ENCODE measurements at places on chromosomes 4 and X.

DNA sequence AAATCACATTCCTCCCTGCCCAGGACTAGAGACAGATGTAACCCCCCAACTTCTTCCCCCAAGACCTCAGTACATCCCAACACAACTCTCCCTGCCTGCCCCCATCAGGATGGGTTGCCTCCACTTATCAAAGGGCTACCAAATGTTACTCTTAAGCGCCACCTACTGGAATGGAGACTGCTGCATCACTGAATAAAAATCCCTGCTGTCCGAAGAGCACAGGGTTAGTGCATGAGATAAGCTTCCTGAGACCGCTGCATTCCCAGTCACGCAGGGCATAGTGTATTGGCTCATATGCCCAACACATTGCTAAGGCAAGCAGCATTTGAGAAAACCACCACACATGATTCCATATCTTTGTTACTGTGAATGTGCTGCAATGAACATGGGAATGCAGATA is 544.5 kb downstream of the PPP4R3C start:
- no peak for DNase-seq

- DNase-seq = no peak
Measured at GRCh38 chrX:127708155-127708554, 344.0 kb downstream of the ACTRT1 start.

- no peak for DNase-seq
Measured at GRCh38 chr4:56755901-56756300, 65.6 kb downstream of the SPINK2 start.

GRCh38 chr4:159487284-159487747 is 384.4 kb downstream of the RAPGEF2 start:
- DNase-seq = peak; percentile 75

DNA sequence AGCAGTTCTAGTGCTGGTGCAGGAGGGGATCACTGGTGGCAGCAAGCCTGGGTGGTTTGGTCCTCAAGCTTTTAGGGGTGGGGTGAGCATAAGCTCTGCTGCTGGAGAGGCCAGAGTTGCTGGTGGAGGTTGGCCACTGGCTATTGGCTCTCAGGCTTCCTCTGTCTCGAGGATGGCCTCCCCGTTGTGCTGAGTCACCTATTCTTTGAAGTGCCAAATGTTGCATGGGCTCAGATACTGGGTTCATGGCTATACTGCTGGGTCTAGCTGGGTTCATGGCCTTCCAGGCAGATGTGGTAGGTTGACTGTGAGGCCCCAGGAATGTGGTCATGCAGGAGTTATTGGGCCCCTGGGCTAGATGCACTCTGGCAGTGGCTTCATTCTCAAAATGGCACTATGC is 466.3 kb downstream of the NAF1 start:
- DNase-seq = no peak

- no peak for DNase-seq
Measured at GRCh38 chr4:83858131-83858530, 322.2 kb downstream of the GPAT3 start.

DNA sequence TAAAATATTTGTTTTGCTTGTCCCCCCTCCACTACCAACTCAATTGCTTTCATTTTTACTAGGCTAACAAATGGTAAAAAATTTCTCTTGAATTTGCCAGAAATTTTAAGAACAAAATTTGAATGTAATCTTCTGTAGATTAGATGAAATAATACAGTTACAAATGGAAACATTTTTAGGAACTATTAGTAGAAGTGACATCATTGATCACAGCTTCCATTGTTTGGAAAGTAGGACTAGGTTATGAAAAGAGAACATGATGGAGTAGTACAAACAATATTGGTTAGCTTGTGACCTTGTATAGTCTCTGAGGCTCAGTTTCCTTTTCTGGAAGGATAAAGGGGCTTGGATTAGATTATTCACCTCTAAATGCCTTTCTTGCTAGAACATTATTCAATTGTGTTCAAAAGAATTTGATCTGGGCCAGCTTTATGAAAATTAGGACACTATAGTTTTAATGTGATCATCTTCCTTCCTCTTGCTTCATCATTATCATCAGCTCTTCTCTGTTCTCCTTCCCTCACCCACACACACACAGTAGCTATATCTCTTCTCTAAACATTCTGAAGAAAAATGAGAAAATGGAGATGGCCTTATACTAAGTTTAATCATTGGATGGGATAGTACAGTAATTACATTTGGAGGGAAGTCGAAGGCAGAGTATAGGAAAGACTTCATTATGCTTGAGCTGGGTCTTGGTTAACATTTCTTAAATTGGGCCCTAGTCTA is 9.9 kb downstream of the MTMR1 start:
- DNase-seq = no peak

DNA sequence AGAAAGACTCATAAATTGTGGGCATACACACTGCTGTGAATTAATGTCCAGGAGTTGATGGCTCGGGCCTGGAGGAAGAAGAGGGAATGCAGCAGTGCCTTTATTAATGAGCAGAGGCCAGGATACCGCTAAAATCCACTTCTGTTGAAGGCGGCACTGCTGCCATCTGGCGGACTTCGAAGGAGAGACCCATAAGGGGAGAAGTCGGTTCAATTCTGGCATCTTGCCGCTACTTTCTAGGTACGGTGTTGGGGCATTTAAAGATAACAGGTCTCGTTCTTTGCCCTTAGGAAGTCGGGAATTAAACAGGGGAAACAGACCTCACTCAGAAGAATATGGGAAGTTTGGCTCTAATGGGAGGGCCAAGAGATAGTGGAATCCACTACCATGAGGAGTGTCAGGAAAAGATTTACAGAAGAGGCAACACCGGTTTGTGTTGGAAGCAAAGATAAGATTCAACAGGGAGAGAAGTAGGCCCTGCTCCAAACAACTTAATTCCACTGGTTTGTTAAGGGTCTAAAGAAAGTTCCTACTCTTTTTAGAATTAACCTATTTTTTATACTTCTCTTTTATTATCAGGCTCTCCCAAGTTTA is 133.6 kb upstream of the GIMD1 start:
- peak; percentile 77 for DNase-seq

DNA sequence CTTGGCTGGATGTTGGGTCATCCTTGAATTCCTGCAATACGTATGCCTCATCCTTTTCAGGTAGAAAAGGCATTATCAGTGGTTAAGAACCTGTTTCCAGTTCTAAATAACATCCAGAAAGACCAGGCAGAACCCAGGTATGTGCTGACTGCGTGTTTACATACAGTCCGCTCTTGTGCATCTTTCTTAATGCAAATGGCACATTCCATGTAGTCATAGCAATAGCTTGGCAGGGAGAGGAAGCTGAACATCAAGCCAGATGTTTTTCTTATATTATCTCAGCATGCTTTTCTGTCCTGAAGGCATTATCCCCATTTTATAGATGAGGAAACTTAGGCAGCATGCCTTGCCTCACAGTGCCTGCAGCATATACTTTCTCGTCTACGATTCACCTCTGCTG is 2.1 kb downstream of the DCLK2 start:
- DNase-seq = peak; percentile 36

- no peak for DNase-seq
Measured at GRCh38 chr4:82705928-82706300, 92.7 kb downstream of the SCD5 start.

- DNase-seq = no peak
Measured at GRCh38 chr4:88244056-88244455, 40.3 kb downstream of the PPM1K start.

- DNase-seq = no peak
Measured at GRCh38 chrX:130566028-130566683, 164.4 kb downstream of the RBMX2 start.

- peak; percentile 1 for DNase-seq
Measured at GRCh38 chr4:31458813-31459212, 738.6 kb downstream of the PCDH7 start.

GRCh38 chr4:176791591-176792325 is 964 bp downstream of the VEGFC start:
- DNase-seq = peak; percentile 55

DNA sequence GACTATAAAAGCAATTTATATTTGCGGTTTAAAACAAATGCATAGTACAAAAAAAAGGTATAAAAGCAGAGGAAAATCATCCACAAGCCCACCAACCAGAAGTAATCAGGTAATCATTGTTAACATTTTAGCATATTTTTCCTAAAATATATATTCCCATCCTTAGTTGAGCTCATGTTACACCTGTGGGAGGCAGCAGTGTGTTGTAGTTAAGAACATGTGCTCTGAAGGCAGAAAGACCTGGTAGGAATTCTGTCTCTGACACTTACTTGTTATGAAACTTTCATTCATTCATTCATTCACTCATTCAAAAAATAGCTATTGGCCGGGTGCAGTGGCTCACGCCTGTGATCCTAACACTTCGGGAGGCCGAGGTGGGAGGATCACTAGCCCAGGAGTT is 15.4 kb upstream of the CDKL5 start:
- DNase-seq = peak; percentile 33
